Lung microvascular endothelial cell (primary cell): ENCODE measurements at places on chromosomes 7 and 10. TPM values are rescaled to one million over a fixed set of nuclear protein-coding genes. Genes with fewer than 3 reads are reported as not detected.

The SUGCT gene
- 0.79 and 0.87 TPM in 2 replicates for total RNA-seq

The OPALIN gene
- not detected in 2 replicates for total RNA-seq

The GBX1 gene
- total RNA-seq, result not detected in 2 replicates

The NANOS1 gene
- 0.22 and 0.60 TPM in 2 replicates for total RNA-seq

The NUTM2D gene
- total RNA-seq, result 0.44 and 0.60 TPM in 2 replicates

The HIBADH gene
- 19.2 and 20.5 TPM in 2 replicates for total RNA-seq

The NME8 gene
- not detected in 2 replicates for total RNA-seq

The ASZ1 gene
- not detected in 2 replicates for total RNA-seq

The PRSS37 gene
- not detected in 2 replicates for total RNA-seq

The ADRB1 gene
- 10.5 and 54.4 TPM in 2 replicates for total RNA-seq

The EEPD1 gene
- total RNA-seq, result 0.20 and 0.65 TPM in 2 replicates
